ENCODE measurements at places on chromosomes 1 and 21.
A peak's percentile ranks its signal among the peaks of the same experiment; 100 is the strongest.

- DNase-seq = no peak
Measured at GRCh38 chr1:221204055-221204833, 325.0 kb downstream of the HLX start.

DNA sequence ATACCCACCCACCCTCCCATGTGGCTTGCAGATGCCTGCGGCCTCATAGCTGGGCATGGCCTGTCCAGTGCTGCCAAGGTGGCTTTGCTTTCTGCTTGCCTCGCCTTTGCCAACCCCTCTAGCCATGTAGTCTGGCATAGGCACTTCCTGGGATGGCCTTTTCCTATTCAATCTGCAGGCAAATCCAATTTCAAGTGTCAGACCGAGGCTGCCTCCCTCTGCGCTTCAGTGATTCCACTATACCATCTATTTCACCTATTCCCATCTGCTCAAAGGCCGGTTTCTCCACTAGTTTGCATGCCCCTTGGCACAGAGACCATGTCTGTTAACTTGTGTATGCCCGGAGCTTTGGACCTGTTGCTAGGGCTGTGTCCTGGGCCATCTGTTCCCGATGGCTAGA, 3.8 kb upstream of the ZBTB21 start:
- DNase-seq = no peak

- no peak for DNase-seq
Measured at GRCh38 chr1:23126200-23126599, 42.5 kb downstream of the LUZP1 start.

DNA sequence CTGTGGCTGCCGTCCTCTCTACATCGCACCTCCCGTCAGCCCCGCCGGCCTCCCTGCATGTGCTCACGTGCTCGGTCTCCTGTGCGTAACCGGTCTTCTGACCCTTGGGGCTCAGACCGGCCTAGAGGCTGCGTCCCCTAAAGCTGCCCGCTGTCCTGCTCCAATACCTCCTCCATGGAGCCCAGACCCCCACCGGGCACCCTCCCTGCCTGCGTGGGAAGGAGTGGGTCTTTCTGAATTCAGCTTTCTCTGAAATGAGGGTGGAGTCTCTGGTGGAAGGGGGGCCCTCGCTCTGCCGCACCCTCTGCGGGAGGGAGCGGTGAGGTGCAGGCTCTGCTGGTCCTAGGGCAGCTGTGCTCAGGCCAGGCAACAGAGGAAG, 18.7 kb upstream of the POFUT2 start:
- no peak for DNase-seq

GRCh38 chr1:96536581-96536980, 185.0 kb upstream of the PTBP2 start:
- no peak for DNase-seq

DNA sequence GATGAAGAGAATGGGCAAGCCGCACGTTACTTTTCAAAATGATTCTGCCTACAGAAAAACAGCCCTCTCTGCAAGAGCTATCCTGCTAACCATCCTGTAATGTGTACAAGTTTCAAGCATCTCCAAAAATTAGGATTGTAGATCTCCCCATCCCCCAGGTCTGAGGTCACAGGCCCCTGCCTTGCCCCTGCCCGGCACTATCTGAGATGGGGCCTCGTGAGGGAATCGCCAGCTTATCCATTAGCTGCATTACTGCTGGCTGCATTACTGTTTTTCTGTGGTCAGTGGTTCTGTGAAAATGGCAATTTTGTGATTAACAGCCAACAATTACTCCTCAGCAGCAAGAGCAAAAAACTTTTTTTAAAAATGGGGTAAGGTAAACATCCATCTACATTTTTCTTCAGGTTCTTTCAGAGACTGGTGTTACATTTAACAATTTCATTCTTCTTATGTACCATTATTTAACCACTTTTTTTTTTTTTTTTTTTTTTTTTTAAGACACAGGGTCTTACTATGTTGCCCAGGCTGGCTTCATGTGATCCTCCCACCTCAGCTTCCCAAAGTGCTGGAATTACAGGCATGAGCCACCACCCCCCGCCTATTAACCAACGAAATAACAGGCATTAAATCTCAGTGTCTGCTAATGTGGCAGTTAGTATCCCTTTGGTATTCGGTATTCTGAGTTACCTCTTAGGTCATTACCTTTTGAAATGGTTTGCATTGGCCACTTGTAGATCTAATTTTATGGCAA, 83.8 kb downstream of the MRPL37 start:
- DNase-seq = no peak

DNA sequence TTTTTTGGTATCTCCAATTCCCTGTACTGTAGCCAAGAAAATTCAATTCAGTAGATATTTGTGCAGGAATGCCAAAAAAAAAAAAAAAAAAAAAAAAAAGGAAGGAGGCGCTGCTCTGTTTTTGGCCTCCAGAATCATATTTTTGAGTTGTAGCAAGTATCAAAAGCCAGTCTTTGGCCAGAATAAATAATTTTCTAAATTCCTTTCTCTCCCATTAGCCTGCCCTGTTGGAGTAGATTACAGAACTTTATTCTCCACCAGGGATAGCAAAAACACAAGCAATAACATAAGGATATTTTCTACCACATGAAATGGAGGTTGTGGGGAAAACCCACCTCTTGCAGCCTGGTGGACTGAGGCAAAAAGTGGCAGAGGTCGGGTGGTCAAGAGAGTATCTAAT, 2.4 kb upstream of the CYP4X1 start:
- DNase-seq = no peak

GRCh38 chr1:149962039-149962647, 25.5 kb upstream of the MTMR11 start:
- peak; percentile 82 for DNase-seq

DNA sequence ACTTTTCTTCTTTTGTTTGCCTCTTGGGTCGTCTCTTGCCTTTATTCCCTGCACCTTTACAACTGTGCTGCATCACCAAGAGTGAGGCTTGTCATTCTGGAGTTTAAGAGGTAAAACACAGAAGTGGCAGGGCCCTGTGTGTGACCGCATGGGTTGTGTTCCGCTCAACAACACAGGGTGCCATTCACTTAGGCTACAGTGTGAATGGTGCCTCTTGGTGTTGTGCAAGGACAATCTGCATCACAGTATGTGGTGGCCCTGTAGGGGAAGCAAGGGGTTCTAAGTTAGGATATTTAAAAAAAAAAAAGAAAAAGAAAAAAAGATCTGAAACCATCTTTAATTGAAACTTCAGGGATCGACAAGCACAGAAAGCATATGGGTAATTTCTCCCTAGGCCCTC, 38.2 kb downstream of the BRINP2 start:
- no peak for DNase-seq

Measured in M059J (cell line).